IPS DF 6.9 (cell line): ENCODE measurements at places on chromosomes 7 and 10.

DNA sequence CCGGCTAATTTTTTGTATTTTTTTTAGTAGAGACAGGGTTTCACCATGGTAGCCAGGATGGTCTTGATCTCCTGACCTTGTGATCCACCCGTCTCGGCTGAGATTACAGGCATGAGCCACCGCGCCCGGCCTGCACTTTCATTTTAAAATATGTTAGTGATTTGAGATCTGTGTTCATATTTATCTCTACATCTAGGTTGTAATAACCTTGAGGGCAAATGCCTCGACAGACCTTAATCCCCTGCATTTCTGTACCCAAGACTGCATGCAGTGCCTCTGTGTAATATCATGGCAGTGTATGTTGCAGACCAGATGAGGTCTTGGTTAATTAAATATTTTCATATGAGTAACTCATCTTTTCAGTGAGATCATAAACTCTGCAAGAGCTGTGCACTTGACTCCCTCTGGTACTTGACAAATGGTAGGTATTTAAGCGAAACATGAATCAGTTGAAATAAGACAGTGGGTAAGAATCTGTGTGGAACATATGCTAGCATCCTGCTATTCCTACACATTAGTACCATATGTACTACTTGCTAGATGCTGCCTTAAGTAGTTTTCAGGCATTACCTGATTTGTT lies 673.9 kb upstream of the ANKRD30A start:
- no peak for DNase-seq

DNA sequence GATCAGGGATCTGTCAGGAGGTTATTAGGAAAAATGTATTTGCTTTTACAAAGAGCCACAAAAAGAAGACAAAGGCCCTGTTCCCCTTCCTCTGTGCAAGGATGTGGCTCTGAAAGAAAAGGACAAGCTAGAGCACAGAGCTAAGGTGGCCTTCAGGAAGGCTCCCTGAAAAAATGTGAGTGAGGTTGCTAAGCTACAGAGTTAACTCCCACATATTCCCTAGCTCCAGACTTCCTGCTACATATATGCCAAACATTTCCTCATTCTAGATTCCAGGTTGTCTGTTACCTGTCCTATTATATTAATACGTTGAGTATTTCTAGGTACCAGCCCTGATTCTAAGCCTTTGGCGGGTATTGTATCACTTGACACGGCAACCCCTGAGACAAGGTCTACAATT lies 369.0 kb downstream of the PARD3 start:
- DNase-seq, result no peak

- no peak for DNase-seq
Measured at GRCh38 chr10:48242171-48242904, 32.2 kb downstream of the FRMPD2 start.

- DNase-seq, result no peak
Measured at GRCh38 chr10:18097524-18097923, 42.7 kb upstream of the CACNB2 start.

DNA sequence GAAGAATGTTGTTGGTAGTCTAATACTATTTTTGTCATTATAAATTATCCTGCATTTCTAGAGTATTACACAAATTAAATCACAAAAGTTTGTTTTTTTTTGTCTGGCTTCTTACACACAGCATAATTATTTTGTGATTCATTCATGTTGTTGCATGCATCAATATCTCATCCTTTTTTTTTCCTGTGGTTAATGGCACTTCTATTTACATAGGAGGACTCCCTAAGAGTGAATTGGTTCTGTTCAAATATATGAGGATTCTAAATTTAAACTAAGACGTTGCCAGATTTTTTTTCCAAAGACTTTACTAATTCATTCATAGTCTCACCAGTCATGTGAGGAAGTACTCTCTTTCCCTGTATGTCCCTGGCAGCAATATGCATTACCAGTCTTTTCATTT lies 303.3 kb downstream of the GPR37 start:
- DNase-seq, result no peak

DNA sequence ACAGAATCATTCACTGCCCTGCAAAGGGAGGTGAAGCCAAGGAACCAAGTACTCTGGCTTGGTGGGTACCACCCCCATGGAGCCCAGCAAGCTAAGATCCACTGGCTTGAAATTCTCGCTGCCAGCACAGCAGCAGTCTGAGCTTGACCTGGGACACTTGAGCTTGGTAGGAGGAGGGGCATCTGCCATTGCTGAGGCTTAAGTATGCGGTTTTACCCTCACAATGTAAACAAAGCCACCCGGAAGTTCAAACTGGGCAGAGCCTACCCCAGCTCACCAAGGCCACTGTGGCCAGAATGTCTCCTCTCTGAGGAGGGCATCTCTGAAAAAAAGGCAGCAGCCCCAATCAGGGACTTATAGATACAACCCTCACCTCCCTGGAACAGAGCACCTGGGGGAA lies 1050.0 kb upstream of the GHITM start:
- no peak for DNase-seq

- no peak for DNase-seq
Measured at GRCh38 chr7:24767878-24768569, 10.8 kb upstream of the GSDME start.

GRCh38 chr10:54691331-54691730 lies 109.7 kb downstream of the PCDH15 start:
- no peak for DNase-seq

- no peak for DNase-seq
Measured at GRCh38 chr7:132141109-132141508, 435.2 kb downstream of the PLXNA4 start.
